ENCODE measurements at places on chromosomes 7 and 10.

- DNase-seq = no peak
Measured at GRCh38 chr7:106417273-106417902, 132.6 kb upstream of the NAMPT start.

GRCh38 chr7:106166651-106167342 is 54.7 kb upstream of the SYPL1 start:
- peak; percentile 25 for DNase-seq

DNA sequence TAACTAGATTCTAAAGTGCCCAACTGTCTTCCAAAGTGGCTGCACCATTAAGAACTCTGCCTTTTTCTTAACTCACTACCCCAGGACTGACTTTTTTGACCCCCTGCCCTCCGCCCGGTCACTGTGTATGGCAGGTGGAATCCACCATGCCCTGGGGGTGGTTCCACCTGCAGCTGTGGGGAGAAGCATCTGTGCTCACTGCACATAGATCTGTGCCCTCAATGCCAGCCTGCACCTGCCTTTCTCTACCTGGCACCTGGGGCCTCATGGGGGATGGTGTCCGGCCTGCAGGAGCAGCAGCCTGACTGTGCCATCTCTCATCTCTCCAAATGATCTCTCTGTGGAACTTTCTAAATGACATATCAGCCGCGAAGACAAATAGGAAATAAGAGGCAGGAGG is 353.5 kb downstream of the PAXIP1 start:
- no peak for DNase-seq

- DNase-seq = no peak
Measured at GRCh38 chr7:84294391-84294790, 99.8 kb upstream of the SEMA3A start.

- DNase-seq = no peak
Measured at GRCh38 chr7:132380059-132380458, 196.2 kb downstream of the PLXNA4 start.

DNA sequence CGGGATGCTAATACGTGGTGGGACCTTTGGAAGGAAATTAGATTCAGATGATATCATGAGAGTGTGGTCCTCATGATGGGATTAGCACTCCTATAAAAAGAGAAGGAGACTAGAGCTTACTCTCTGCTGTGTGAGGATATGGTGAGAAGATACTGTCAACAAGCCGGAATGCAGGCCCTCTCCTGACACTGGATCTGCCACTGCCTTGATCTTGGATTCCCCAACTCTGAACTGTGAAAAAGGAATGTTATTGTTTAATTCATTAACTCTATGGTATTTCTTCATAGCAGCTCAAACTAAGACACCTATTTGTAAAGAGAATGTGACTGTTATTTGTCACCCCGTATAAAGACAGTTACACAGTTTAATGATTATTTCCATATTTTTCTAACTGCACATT is 1227.5 kb upstream of the C7orf33 start:
- DNase-seq = no peak

DNA sequence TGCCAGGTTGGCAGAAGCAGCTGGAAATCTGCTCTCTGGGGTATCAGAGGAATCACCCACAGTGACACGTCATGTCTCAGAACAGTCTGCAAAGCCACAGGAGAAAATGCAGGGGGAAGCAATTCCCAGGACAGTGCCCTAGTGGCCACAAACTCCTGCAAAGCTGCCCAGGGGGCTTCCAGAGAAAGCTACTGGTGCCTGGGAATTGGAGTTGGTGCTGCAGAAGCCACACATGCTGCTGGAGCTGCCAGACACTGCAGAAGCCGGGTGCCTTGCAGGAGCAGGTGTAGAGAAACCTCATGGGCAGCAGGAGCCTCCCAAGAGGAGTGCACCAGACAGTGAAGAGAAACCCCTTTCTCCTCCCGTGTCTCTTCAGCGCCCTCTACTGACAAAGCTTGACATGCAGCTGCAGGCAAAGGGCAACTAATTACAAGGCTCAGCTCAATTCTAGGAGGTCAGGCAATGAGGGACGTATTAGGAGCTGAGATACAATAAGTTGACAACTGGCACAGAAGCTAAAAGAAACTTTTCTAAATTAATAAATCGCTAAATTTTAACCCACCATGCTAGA is 30.2 kb upstream of the NUB1 start:
- peak; percentile 22 for DNase-seq

DNA sequence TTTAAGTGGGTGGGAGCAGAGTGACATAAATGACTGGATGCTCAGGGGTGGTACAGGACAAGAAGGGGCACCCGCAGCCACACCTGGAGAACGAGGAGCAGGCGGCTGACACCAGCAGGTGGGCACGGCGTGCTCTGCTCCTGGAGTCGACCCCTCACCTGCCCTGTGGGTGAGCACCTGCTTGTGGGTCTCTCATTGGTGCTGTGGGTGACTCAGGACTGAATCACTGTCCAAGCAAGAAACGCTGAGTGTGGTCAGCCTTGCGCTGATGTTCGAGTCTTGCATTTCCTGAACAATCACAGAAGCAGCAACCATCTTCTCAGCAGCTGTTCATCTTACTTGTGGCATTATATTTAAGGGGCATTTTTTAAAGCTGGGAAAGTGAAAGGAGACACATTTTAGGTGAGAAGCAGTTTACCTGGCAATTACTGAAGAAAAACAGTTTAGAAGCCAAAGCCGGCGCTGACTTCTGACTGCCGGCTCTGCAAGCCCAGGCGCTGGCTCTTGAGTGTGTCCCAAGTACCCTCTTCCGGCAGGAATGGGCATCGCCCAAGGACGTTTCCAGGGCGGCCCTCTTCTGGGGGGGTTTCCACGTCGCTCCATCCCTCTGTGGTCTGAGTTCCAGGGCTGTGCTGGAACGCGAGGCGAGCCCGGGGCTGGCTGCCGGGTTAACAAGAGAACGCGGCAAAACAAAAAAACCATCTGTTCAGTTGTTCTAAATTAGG is 145.2 kb upstream of the PFKP start:
- no peak for DNase-seq

- DNase-seq = no peak
Measured at GRCh38 chr7:150719960-150720891, 3.8 kb downstream of the GIMAP1 start.

- no peak for DNase-seq
Measured at GRCh38 chr7:139106959-139107358, 2.6 kb downstream of the ZC3HAV1 start.

DNA sequence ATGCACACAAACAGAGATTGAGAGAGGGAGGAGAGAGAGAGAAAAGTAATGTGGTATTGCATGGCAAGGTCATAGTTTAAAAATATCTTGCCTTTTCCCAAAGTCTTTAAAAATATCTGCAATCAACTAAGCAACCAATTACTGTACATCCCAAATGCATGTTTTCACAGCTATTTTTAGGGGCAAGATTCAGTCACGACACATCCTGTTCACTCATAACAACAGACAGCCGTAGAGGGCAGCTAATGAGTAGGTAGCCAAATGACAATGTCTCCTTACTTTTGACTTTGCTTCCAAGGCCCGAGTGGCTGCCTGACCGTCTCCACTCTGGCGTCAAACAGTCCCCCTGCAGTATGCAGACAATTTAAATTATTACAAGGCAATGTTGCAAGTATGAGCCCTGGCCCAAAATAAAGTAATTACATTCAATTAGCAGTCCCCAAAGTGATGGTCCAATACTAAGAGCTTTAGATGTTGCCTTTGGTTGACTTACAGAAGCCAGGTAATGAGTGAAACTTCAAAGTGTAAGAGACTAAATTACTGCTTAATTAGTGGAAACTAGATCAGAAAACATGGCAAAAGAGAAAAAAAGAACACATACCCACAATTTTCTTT is 162.9 kb downstream of the MBL2 start:
- DNase-seq = no peak

- DNase-seq = no peak
Measured at GRCh38 chr7:2724453-2725177, 36.6 kb downstream of the AMZ1 start.

- peak; percentile 20 for DNase-seq
Measured at GRCh38 chr7:93890464-93891068, at the start of gene TFPI2. TFPI2 (minus strand) TSS chr7:93890753; CDS start chr7:93890678, 75 bp downstream.

GRCh38 chr10:78777466-78777865 is 291.3 kb upstream of the ZMIZ1 start:
- DNase-seq = no peak

- no peak for DNase-seq
Measured at GRCh38 chr10:16968416-16969041, 151.3 kb upstream of the RSU1 start.

- DNase-seq = no peak
Measured at GRCh38 chr7:73517241-73517995, 4.7 kb downstream of the BAZ1B start.

GRCh38 chr7:104883718-104884452 is 130.1 kb upstream of the KMT2E start:
- peak; percentile 64 for DNase-seq

DNA sequence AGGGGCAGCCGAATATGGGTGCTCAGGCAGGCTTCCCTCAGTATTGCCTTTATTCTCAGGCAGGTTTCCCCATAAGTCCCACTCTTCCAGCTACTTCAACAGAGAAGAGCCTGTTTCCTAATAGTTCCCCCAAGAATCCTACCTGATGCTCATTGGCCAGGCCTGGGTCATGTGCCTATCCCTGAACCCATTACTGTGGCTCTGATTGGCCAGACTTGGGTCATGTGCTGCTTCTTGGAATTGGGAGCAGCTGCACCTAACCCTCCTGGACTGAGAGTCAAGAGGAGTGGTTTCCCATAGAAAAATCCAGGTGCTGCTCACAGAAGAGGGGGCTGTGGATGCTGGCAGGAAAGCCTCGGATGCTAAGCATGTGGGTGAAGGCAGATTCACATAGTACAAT is 21.7 kb downstream of the OPALIN start:
- no peak for DNase-seq

DNA sequence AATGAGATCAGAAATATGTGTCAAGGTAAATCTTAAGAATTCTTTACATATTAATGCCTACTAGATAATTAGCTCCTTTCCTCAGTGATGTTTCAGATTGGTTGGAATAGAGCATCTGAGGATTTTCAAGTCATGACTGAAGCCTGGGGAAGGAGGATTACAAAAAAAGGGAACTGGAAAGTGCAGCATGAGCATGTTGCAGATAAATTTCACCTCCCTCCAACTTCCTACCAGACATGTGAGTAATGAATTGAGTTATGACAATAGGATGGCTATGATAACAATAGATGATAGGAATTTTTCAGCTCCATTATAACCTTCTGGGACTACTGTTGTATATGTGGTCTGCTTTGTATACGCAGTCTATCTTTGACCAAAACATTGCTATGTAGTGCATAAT is 104.2 kb upstream of the RAB18 start:
- no peak for DNase-seq

DNA sequence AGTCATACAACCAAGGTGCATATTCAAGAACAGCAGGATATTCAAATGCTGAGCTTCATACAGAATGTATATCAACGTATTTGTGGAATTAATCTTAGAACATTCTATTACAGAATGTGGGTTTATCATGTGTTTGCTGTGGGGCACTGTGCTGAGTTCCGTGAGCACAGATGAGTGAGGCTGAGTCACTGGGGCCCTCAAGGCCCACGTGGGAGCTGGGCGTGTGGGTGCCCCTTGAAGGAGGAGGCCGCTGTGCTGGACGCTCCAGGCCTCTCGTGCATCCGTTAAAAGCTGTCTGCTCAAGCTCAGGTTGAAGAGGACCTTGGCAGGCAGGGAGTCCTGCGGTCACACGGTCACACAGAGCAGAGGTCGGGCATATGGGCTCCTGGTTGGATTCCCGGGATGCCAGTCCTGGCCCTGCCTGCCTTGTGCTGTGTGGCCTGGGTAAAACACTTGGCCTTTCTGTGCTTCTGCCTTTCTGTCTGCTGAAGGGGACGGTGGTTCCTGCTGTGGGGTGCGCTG is 70.1 kb downstream of the GLRX3 start:
- no peak for DNase-seq

- peak; percentile 7 for DNase-seq
Measured at GRCh38 chr7:156639426-156640256, 933 bp upstream of the RNF32 start.

DNA sequence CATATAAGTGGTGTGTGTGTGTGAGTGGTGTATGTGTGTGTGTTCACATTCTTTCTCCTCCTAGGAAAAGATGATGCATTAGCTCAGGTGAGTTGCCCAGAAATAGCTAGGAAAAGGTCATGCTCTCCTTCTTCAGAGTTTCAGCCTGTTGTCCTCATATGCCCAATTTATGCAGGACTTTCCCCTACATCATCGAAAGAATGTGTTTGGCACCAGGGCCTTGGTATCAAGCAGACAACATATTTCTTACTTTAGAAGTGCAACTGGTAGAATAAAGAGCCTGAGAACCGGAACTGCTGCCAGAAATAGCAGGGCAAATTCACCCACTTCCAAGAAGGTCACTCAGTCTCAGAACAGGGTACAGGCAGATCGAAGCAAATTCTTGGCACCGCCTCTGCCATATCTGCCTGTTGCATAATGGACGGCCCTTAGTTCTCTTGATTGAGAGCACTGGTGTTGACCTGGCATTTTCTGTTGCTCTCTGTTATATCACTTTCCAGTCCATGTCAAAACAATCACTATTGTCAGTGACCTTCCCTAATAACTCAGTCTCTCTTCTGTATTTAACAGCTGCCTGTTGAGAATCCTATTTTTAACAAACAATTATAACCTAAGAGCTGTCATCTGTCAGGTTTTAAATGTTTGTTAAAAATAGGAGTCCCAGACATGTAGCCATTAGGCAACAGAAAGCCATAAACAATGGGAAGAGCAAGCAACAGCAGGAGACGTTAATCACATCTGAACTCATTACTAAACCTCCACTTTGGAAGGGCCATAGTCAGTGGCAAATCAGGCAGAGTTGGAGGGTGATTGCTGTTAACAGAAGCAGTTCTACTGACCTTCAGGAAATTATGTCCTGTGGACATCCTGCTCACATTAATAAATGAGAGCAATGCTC is 20.7 kb downstream of the ADRB1 start:
- no peak for DNase-seq

DNA sequence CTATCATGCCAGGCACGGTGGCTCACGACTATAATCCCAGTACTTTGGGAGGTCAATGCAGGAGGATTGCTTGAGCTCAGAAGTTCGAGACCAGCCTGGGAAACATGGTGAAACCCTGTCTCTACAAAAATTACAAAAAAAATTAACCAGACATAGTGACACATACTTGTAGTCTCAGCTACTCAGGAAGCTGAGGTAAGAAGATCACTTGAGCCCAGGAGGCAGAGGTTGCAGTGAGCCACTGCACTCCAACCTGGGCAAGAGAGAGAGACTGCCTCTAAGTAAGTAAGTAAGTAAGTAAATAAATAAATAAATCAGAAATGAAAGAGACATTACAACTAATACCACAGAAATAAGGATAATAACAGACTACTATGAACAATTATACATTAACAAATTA is 36.2 kb downstream of the PDLIM1 start:
- no peak for DNase-seq

DNA sequence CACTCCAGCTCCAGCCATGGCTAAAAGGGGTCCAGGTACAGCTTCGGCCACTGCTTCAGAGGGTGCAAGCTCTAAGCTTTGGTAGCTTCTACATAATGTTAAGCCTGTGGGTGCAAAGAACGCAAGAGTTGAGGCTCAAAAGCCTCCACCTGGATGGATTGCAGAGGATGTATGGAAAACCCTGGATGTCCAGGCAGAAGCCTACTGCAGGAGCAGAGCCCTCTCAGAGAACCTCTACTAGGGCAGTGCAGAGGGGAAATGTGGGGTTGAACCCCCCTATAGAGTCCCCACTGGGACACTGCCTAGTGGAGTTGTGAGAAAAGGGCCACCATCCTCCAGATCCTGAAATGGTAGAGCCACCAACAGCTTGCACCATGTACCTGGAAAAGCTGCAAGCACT is 10.7 kb upstream of the RNF32 start:
- DNase-seq = no peak

- no peak for DNase-seq
Measured at GRCh38 chr7:121547544-121548092, 151.5 kb upstream of the FAM3C start.

- no peak for DNase-seq
Measured at GRCh38 chr7:76411626-76412025, 2.1 kb upstream of the SSC4D start.
